Stimulated activated CD4-positive, alpha-beta T cell treated with anti-CD3 and anti-CD28 coated beads, Interleukin-1b, Interleukin-23, amount 100 ng/mL, for 4 hours (primary cell): ENCODE measurements at places on chromosomes 7 and 10.
A peak's percentile ranks its signal among the peaks of the same experiment; 100 is the strongest.

DNA sequence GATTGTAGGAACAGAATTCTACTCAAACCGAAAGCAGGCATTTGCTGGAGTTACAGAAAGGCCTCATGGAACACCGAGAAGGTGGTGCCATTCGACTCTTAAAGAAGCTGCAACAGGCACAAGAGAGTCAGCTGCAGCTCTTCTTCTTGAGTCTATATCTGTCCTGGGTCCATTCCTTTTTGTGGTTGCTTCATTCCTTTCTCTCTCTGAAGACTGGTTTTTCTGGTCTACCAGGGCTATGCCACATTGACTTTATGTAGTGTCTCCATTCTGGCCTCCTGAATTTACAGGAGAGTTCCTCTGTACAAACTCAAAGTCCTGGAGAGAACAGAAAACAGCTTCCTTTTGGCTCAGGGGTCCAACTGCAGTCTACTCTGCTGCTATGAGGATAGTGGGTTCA lies 132.8 kb downstream of the CFTR start:
- DNase-seq: no peak

- DNase-seq: no peak
Observed at GRCh38 chr7:41574377-41574776, 128.5 kb downstream of the INHBA start.

DNA sequence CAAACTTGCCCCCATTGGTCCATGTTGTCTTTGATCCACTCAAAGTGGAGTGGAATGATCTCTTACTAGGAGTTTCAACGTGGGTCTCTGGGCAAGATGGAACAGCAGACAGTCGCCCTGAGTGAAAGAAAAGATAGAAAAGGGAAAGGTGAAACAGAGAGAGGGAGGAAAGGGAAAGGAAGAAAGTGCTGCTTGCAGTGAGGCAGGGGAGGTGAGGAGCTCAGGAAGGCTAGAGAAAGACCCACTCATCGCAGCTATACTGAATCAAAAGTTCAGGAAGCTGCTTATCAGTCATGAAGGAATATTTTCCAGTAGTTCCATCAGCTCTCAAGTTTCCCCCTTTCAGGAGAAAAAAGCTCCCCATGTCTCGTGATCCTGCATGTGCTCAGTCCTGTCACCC lies 86.9 kb downstream of the ZNF467 start:
- no peak for DNase-seq

GRCh38 chr10:5496261-5497250 lies 2.8 kb downstream of the CALML5 start:
- no peak for DNase-seq

DNA sequence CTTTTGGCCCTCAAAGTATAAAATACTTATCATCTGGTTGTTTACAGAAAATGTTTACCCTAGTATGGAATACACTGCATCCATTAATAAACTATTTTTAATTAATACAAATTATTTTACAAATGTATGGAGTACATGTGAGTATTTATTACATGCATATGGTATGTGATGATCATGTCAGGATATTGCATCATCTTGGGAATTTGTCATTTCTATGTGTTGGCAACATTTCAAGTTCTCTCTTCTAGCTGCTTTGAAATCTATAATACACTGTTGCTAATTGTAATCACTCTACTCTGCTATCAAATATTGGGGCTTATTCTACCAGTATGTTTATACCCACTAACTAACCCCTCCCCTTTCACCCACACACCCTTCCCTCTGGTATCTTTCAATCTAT lies 103.9 kb upstream of the THSD7A start:
- no peak for DNase-seq

DNA sequence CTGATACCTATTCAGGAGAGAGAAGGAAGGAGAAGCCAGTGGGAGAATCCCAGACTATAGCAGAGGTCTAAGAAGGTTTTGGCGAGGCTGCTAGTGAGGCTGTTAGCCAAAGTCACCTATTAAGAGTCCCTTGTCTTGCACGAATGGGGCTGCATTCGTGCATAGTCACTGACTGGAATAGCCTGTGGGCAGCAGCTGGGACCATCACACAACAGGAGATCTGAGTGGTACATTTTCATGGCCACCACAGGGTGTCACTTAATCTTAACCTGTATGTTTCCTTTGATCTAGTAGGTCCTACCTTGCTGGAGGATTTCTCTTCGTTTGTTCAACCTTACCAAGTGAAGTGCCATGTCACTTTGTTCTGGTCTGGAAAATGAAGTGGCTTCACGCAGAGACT lies 319.9 kb downstream of the BMPER start:
- no peak for DNase-seq

DNA sequence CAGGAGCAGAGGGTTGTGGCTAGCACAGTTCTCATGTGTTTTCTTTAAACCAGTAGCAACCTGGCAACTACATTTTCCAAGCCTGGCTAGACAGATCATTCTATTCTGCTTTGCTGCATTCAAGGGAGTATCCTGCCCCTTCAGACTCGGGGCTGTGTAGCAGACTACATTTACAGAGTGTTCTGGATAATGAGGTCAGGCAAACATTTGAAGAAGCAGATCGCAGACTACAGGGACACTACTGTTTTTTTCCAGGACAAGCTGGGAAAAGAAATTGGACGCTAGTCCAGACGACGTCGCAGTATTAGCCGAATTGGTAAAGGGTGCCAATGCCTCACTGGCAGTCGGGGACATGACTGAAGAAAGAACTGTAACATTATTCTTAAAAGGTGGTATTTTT lies 61.0 kb upstream of the PAPSS2 start:
- no peak for DNase-seq

- no peak for DNase-seq
Observed at GRCh38 chr7:47474937-47475879, 106.7 kb downstream of the TNS3 start.

- DNase-seq: no peak
Observed at GRCh38 chr7:140439359-140439758, 35.5 kb downstream of the RAB19 start.

DNA sequence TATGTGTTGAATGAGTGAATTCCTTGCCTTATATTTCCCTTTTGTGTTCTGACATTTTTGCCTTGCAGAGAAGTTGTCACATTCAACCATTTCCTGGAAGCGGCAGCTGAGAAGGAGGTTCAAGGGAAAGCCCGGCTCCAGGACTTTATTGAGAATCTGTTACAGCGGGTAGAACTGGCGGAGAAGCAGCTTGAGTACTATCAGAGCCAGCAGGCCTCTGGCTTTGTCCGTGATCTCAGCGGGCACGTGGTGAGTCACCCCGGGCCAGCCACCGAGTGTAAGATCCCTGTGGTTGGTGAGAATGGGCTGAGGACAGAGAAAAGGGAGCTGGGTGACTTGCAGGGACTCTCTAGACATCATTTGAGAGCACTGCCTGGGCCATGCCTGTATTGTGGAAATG lies 14.2 kb downstream of the ZNF365 start:
- DNase-seq: no peak

DNA sequence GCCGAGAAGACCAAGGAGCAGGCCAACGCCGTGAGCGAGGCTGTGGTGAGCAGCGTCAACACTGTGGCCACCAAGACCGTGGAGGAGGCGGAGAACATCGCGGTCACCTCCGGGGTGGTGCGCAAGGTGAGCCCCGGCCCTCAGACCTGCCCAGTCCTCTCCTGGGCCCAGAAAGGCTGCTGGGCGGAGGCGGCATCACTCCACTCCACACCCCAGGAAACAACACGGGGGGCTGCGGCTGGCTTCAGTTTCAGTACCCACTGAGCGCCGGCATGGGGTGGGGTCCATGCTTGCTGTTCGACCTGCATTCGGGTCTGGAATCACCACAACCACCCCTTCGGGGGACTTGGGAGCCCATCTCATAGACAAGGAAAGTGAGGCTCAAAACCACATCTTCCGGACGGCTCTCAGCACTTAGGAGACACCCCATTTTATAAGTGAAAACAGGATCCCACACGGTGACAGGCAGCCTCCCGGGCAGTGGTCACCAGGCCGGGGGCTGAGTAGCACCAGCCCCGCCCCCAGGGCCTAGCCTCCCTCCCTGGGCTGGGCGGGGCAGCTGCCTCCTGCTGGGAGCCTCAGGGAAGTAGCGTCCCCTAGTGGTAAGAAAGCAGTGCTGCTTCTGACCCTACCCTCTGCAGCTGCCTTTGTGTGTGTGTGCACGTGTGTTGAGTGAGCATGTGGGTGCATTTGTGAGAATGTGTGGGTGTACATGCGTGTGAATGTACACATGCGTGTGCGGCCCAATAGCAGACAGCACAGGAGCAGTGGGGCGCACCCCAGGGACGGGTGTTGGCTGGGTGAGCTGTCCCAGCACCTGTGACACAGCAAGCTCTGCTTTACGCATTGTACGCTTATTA lies 1.8 kb downstream of the SNCG start:
- no peak for DNase-seq

DNA sequence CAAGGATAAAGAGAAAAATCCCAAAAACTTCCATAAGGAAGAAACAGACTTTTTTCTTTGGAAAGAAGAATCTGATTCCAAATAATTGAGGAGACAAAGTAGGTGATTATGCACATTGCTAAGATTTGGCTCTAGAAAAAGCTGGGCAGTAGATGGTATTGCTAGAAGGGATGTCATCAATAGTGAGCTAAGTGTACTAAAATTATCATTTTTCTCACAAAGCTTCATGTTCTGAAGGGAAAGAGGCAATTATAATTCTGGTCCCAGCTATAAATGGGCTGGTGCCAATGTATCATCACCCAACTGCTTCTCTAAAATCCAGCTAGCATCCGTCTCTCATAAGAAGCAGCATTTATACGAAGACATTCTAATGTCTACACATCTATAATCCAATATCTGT lies 23.9 kb downstream of the STEAP1 start:
- no peak for DNase-seq

DNA sequence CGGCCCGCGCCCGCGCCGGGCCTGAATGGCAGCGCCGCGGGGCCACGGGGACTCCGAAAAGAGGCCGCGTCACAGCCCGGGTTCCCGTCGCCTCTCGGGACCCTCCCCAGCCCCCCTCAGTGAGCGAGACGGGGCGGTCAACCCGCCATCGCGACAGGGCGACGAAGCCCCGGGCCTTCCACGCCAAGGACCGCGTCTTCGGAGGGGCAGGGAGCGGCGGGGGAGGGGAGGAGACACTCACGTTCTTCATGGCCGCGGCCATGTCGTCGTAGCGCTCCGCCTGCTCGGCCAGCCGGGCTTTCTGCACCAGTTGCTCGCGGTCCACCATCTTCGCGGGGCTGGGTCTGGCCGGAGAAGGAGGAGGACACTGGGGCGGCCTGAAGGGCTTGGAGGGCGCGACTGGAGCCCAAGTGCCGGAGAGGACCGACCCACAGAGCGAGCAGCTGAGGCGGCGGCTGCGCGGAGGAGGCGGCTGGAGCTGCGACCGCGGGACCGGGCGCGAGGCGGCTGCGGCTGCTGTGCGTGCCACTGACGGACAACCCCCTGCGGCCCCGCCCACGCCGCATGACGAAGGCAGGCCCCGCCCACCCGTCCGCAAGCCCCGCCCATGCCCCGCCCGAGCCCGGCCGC lies at the start of gene YWHAG:
YWHAG (minus strand) TSS at position 511 of the 630 bp plus-strand sequence; CDS start at position 328, 183 bp downstream.
- peak; percentile 86 for DNase-seq

DNA sequence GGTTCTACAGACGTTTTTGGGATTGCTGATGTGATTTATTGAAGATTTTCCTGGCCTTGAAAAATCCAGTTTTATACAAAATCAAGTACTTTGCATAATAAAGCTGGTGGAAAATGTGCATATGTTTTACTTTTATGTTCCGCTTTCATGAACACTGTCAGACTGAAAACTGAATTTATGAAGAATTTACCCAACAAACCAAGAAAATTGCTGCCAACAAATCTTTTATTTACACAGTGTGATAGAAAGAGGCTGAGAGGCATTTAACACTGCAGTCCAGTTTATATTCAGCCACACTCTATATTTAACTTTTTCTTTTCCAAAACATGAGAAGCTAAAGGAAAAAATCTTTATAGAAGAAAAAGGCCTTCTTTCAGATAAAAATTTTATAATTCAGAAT lies 35.4 kb upstream of the RSU1 start:
- no peak for DNase-seq

DNA sequence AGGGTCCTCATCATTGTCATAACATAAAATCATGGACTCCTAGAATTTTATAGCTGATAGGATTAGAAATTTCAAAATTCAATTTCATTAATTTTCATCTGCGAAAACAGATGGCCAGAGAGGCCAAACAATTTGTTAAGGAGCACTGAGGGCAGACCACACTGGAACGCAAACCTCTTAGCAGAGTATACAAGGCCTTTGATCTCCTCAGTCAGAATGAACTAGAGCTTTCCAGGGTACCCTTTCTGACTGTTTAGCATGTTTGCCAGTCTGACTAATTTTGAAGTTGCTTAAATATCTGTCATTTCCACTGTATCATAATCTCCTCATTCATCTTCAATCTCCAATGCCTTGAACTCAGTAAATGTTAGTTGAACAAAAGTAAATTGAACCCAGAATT lies 41.9 kb upstream of the ATRNL1 start:
- no peak for DNase-seq
